ENCODE measurements at places on chromosomes 4 and X. TPM values are rescaled to one million over a fixed set of nuclear protein-coding genes. Genes with fewer than 3 reads are reported as not detected.

DNA sequence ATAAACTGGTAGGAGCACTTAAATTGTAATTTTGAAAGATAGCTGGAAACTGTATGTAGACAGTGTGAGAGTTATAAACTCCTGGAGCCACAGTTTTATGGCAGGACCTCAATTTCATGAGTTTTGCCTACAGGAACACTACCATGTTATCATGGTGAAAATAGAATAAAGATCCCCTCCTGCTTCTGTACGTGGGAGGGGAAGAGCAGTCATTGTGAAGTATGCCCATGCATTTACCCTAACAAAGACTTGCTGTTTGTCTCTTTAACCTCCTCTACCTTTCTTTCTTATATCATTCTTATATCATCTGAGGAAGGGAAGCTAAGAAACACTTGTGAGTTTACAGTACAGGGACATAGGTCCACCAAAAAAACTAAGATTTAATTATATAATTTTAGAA lies 327.0 kb downstream of the PCDH10 start:
- DNase-seq = no peak

GRCh38 chrX:116726806-116727205 lies 264.0 kb upstream of the CT83 start:
- DNase-seq = no peak

IBSP gene
- total RNA-seq = not detected

GAGE13 gene
- total RNA-seq = not detected

SCFD2 gene
- total RNA-seq = 20.9 TPM

DNA sequence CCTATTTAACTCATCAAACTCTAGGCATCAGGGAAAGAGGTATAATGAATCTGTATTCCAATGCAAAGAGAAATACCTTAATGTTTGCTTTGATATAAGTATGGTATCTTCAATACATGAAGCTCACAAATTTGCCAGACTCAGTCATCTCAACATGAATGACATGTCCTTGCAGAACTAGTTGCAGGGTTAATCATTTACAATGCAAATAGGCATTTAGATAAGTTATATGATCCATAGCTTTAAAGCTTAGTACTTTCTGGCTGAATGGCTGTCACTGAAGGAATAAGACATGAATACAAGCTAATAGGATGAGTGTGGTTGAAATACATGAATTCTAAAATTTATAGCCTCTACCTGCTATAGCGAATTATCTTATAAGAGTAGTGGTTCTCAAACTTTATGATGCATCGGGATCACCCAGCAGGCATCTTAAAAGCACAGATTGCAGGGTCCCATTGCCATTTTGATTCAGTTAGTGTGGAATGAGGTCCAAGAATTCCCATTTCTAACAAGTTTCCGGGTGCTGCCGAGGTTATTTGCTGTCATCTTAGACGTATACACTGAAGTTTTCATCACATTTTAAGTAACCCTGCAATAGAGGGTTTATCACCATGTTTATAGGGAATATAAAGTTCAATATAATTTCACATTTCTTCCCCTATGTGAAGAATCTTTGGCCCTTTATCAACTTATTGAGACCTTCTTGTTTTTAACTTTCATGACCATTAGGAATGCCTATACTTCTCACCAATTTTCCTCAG lies 439.2 kb downstream of the ARHGAP24 start:
- DNase-seq = no peak

All from B cell (primary cell).